NT2/D1 (cell line): ENCODE measurements at places on chromosomes 13 and 19.

DNA sequence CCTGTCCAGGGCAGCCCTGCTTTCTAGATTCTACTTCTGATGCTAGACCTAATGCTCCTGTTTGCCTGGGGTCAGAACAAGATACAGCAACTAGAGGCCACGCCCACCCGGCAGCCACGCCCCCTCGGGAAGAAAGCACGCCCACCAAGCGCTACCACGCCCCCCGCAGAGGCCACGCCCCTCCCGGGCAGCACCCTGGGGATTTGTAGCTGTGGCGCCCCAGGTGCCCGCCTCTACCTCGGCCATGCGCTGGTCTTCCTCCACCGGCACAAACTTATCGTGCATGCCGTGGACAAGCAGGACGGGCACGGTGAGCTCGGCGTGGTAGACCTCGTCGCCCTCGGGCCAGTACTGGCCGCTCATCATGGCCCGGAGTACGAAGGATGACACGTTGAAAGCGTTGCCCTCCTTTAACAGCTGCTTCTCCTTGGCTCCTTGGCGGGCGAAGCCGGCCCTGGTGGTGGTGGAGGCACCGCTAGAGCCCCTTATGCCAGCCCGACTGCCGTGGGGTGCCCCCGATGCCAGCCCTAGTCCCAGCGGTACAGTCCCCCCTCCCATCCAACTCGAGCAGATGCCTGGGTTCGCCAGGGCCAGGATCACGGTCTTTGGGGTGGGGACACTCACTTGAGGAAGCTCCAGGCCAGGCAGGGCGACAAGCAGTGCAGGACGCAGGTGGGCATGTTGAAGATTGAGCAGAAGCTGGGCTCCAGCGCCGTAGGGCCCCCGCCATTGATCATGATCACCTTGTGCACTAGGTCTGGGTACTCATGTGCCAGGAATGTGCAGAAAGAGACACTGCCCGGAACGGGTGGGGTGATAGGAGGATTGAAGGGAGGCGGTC, 9.0 kb downstream of the ABHD8 start:
- no peak for DNase-seq

- no peak for DNase-seq
These were observed 4.0 kb downstream of the TPGS1 start for GRCh38 chr19:511101-511851.

- no peak for DNase-seq
These were observed 1607.0 kb downstream of the PCDH9 start for GRCh38 chr13:65623148-65623547.

- no peak for DNase-seq
These were observed 11.8 kb downstream of the ZNF555 start for GRCh38 chr19:2853015-2853606.

DNA sequence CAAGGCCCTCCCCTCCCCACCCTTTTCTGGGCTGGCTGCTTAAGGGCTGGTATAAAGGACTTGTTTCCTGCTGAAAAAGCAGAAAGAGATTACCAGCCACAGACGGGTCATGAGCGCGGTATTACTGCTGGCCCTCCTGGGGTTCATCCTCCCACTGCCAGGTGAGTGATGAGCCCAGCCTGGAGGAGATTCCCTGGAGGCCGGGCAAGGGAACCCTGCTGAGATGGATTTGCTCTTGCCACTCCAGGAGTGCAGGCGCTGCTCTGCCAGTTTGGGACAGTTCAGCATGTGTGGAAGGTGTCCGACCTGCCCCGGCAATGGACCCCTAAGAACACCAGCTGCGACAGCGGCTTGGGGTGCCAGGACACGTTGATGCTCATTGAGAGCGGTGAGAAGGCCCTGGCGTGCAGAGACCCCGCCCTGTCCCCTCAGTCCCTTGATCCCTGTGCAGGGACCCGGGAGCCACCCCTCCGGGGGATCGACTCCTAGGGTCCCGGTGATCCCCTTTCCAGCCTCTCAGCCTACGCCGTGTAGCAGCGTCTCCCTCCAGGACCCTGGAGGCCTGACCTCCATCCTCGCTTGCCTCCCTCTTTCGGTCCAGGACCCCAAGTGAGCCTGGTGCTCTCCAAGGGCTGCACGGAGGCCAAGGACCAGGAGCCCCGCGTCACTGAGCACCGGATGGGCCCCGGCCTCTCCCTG, at the start of gene CD177:
TSS of gene CD177 (plus strand) at position 81 of the 699 bp plus-strand sequence. CDS start at position 110, 29 bp downstream.
- no peak for DNase-seq

- DNase-seq = no peak
These were observed 344.3 kb downstream of the TEX29 start for GRCh38 chr13:111664696-111665095.

DNA sequence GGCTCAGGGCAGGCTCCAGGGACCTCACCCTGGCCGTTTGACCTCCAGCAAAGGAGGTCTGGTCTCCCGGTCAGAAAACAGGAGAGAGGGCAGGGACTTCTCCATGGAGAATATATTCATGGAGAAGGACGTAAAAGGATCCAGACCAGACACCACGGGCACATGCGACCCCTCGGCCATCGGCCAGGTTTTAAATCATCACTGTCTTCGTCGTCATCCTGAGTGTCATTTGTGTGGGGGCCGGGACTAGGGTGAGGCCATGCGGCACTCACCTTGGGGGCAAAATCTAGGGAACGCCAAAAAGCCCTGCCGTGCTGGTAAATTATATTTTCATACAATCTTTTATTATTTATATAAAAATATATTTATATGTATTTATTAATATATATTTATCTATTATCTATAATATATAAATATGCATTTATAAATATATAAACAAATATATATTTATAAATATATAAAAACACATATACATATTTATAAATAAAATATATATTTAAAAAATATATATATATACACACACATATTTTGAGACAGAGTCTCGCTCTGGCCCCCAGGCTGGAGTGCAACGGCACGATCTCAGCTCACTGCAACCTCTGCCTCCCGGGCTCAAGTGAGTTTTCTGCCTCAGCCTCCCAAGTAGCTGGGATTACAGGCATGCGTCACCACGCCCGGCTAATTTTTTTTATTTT, 75.4 kb downstream of the GADD45B start:
- DNase-seq = no peak

DNA sequence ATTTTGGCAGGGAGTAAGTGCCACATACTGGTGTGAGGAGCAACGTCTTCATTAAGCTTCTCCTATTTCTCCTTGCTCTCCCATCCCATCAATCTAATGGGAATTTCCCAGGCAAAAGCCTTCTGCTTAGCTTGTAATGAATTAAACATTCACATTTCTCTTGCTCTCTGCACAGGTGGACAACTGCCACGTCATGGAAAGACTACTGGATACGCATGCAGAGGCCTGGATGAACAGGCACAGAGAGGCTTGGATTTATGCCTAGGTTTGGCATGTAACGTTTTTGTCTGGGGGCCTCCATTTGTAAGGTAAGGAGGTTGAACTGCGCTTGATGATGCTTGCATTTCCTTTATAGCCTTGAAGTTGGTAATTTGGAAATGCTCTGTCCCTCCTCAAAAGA, 374.8 kb downstream of the KLF12 start:
- no peak for DNase-seq
